ENCODE measurements at places on chromosomes 3 and 15.

DNA sequence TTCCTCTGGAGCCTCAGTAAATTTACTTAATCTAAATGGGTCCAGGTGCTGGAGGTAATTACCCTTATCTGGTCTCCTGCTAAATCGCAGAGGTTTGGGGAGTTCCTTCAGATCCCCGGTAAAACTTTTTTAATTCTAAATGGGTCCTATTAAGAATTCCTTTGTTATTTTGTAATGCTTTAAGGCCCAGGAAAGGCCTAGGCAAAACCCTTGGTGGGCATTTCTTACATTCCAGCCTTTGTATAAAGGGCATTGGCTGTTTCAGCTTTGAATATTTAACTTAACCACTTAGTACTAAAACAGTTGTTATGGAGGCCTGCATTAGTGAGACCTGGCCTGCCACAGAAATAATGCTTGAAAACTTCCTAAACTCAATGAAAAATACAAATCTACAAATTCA, 14.9 kb upstream of the ZNF662 start:
- DNase-seq = no peak

DNA sequence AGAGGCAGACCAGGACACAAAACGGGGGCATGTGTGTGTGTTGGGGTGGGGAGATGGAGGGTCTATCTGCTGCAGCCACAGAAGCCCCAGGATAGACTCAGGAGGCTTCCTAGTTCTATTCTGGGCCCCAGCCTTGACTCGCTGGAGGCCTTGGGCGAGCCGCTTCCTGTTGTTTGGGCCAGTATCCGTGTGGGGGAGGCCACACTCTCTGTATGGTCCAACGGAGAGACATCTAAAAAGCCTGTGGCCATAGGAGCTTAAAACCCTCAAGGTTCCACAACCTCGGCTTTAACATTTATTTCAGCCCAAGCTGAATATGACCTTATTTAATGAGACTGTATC, 32.8 kb downstream of the POC1A start:
- no peak for DNase-seq

DNA sequence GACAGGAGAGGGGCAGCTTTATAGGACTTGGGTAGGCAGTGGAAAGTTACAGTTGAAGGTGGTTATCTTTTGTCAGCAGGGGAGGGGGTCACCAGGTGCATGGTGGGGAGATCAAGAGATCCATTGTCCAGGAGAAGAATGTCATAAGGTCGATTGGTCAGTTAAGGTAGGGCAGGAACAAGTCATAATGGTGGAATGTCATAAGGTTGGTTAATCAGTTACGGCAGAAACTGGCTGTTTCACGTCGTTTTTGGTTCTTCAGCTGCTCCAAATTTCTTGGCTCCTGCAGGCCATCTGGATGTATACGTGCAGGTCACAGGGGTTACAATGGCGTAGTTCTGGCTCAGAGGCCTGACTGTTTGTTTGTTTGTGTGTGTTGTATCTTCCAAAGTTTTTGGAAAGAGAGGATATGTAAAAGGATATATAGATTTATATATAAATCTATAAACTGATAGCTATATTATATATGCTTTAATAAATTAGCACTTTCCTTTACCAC, 565.1 kb downstream of the ZNF385D start:
- no peak for DNase-seq

DNA sequence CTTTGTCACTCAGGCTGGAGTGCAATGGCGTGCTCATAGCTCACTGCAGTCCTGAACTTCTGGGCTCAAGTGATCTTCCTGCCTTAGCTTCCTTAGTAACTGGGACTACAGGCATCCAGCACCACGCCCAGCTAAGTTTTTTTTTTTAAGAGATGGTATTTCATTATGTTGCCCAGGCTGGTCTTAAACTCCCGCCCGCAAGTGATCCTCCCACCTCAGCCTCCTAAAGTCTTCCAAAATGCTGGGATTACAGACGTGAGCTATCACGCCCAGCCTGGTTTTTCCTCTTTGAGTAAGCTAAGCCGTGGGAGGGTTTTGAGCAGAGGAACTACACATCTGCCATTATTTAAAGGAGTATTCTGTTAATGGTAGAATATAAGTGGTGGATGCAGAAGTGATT, 7.4 kb upstream of the LRRFIP2 start:
- no peak for DNase-seq
